ENCODE measurements at places on chromosomes 2 and 18.

DNA sequence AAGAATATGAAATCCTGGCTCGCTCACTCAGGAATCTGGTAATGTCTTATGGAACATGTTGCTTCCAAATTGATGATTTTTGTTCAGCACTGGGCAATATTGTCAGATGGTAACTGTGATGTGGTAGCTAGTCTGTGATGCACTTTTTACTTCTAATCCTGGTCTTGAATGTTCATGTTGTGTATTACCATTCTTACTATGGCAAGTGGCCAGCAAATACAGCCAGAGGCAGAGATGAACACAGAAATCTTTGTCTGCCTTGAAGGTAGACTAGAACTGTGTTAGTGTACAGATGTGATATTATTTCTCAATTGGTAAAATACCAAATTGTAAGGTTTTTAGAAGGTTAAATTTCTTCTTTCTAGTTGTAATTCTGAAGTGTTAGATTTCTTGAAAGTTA lies 83.3 kb downstream of the UBE2E3 start:
- DNase-seq = no peak

DNA sequence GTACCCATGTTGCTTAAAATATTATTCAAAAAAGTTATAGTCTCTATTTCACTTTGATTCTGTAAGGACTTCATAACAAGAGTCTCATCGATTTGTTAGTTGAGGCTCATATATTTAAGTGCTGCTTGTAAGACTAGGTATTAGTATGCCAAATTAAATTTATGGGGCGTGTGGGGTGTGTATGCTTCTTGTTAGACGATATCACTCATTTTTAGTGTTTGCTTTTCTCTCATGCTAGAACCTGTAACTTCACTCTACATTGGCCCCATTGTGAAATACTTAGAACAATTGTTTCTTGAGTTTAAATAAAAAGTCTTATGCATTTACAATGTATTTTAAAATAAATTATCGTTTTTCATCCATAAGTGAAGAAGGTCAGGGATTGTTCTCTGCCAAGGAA lies 63.6 kb downstream of the CTNNA2 start:
- DNase-seq = no peak

DNA sequence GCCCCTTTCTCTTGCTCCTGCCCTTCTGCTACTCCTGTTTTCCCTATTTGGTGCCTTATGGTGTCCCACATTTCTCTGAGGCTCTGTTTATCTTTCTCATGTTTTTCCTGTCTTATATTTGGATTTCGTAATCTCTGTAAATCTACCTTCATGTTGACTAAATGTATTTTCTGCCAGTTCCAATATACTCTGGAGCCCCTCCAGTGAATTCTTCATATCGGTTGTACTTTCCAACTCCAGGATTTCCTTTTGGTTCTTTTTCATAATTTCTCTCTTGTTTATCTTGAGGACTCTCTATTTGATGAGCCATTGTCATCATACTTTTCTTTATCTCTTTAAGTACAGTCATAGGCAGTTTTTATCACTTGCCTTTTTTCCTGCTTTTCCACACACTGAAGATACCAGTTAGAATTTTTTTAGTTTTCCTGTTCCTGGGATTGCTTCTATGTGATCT lies 19.1 kb downstream of the SCLY start:
- DNase-seq = no peak

DNA sequence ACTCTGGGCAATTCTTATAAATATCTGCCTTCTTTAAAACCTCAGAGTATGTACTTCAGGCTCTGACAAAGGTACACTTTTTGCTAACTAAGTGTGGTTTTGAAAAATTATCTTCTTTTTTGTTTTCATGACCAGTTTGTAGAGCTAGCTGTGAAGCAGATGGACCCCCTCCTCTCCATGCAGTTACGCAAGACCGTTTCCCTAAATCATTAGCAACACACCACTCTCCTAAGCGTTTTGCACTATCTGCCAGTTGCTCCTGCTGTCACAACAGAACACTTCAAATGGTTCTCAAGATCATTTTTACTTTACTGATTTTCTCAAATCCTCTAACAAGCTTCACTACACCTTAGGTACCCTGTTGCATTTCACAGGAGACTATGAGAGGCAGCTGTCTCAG lies 53.3 kb downstream of the GULP1 start:
- DNase-seq = no peak

GRCh38 chr2:181937473-181937872 lies 45.9 kb downstream of the ITPRID2 start:
- DNase-seq = no peak

GRCh38 chr18:3604498-3605408 lies 154.8 kb downstream of the TGIF1 start:
- no peak for DNase-seq
